Stimulated activated CD4-positive, alpha-beta T cell treated with anti-CD3 and anti-CD28 coated beads, Interleukin-1b, Interleukin-23, amount 100 ng/mL, for 24 hours (primary cell): ENCODE measurements at places on chromosomes 6 and 20.
A peak's percentile ranks its signal among the peaks of the same experiment; 100 is the strongest.

DNA sequence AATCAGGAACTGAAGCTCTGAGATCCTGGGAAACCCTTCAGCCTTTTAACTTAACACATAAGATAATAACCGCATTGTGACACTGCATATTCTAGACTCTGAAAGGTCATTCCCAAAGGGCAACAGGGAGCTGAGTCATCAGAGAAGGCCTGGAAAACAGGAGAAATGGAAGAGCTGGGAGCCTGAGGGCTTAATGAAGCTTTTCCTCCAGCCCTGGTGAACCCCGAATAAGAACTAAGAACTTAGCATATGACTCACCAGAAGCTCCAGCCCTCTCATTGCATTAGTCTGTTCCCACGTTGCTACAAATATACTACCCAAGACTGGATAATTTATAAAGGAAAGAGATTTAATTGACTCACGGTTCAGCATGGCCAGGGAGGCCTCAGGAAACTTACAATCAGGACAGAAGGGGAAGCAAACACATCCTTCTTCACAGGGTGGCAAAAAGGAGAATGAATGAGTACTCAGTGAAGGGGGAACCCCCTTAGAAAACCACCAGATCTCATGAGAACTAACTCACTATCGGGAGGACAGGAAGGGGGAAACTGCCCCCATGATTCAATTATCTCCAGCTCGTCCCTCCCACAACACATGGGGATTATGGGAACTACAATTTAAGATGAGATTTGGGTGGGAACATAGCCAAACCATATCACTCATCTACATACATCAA, 648.5 kb downstream of the TFAP2A start:
- DNase-seq: no peak

- DNase-seq: no peak
Measured at GRCh38 chr20:39823224-39823623, 861.1 kb downstream of the DHX35 start.

- no peak for DNase-seq
Measured at GRCh38 chr6:129124347-129124746, 241.4 kb downstream of the LAMA2 start.

- no peak for DNase-seq
Measured at GRCh38 chr6:93927731-93928130, 508.4 kb upstream of the EPHA7 start.

DNA sequence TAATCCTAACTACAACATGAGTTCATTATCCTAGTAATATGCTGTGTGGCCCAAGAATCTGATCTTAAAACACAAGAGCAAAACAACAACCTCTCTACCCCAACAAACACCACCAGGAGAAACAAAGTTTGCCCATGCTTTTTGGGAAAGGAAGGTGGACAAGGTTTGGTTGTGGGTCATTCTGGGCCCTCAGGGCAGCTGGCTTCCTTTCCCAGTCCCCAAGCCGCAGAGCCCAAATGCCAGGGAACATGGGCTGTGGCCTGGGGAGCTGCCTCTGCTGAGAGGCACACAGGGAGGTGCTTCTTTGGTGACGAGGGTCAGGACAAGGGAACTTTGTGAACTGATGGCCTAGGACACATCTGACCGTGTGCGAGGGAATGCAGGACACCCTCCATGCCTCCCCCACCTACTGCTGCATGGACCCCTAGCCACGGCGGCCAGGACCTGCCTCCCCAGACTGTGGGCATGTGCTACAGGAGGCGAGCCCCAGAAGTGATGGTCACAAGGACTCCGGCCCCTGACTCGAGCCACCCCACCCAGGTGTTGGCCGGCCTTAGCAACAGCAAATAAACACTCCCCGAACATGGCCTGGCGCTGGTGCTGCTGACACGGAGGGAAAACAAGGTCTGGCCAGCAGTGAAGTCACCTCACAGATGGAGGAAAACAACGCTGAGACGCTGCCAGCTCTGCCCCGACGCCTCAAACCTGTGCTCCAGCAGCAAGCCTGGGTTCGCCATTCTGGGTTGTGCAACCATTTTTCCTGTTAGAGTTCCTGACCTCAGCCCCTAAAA, 55.6 kb downstream of the RRBP1 start:
- DNase-seq: no peak

DNA sequence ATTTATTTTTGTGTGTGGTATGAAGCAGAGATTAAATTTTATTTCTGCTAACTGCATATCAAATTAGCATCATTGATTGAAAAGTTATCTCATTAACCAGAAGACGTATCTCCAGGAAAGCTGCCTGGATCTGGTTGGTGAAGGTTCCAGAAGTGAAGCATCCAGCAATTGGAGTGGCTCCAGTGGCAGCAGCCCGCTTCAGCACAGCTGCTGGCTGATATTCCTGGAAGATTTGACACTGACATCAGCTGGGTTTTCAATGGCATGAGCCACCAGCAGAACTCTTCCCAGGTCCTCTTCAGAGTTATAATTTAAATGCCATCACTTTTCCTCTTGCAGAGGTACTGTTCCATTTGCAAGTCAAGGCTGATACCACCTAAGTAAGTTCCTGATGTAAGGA, 363.5 kb downstream of the BCKDHB start:
- no peak for DNase-seq

GRCh38 chr6:31814677-31815024, 432 bp downstream of the HSPA1L start:
- peak; percentile 68 for DNase-seq

DNA sequence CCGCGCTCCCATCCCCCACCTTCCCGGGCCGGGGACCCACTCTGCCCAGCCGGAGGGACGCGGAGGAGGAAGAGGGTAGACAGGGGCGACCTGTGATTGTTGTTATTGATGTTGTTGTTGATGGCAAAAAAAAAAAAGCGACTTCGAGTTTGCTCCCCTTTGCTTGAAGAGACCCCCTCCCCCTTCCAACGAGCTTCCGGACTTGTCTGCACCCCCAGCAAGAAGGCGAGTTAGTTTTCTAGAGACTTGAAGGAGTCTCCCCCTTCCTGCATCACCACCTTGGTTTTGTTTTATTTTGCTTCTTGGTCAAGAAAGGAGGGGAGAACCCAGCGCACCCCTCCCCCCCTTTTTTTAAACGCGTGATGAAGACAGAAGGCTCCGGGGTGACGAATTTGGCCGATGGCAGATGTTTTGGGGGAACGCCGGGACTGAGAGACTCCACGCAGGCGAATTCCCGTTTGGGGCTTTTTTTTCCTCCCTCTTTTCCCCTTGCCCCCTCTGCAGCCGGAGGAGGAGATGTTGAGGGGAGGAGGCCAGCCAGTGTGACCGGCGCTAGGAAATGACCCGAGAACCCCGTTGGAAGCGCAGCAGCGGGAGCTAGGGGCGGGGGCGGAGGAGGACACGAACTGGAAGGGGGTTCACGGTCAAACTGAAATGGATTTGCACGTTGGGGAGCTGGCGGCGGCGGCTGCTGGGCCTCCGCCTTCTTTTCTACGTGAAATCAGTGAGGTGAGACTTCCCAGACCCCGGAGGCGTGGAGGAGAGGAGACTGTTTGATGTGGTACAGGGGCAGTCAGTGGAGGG, 2.8 kb downstream of the SOX4 start:
- DNase-seq: no peak

DNA sequence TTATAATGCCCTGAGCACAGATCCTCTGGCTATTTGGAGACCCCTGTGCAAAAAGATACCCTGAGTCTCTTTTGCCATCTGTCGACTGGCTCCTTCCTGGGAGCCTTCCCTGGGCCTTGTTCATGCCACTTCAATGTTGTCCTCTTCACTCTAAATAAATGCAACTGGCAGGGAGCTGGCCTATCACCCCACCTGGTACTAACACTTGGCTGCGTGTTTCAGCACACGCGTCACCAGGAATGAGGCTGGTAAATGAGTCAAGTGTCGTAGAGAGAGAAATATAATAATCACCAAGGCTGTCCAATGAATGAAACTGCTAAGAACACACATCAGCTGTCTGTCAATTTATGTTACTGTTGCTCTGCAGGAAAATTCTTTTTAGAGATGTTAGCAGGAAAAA, 374.6 kb upstream of the JARID2 start:
- DNase-seq: no peak

GRCh38 chr6:104638841-104639290, 220.9 kb downstream of the HACE1 start:
- DNase-seq: no peak

- DNase-seq: no peak
Measured at GRCh38 chr6:44624936-44625573, 237.5 kb downstream of the CDC5L start.

- DNase-seq: no peak
Measured at GRCh38 chr6:120826253-120826652, 508.0 kb downstream of the TBC1D32 start.

GRCh38 chr20:35648836-35649235, 15.9 kb downstream of the CPNE1 start:
- no peak for DNase-seq

DNA sequence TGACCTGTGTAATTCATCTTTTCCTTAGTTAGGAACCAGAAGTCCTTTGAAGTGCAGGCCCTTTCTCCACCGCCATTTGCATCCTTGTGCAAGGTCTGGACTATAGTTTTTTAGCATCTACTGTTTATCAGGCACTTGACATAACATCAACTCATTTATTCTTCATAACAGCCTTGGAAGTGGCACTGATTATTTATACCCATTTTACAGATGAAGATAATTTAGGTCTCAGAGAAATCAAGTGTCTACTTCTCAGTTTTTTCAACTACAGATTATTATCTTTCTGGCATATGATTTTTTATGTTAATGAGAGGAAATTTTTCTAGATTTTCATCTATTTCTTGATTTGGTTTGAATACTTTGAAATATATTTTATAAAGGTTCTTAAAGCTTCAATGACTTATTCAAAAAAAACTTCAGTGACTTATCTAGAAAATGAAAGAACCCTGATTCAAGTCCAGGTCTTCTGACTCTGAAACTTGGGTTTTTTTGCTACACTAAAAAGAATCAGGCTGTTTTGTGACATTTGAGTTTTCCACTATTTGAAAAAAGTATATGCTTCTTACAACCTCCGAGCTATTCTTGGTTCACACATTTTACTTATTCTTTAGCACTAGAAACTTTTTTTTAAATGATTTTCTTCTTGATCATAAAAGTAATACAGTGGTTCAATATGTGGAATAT, 3.1 kb upstream of the UBE2J1 start:
- DNase-seq: no peak

GRCh38 chr6:146560607-146561006, 17.0 kb downstream of the RAB32 start:
- no peak for DNase-seq

DNA sequence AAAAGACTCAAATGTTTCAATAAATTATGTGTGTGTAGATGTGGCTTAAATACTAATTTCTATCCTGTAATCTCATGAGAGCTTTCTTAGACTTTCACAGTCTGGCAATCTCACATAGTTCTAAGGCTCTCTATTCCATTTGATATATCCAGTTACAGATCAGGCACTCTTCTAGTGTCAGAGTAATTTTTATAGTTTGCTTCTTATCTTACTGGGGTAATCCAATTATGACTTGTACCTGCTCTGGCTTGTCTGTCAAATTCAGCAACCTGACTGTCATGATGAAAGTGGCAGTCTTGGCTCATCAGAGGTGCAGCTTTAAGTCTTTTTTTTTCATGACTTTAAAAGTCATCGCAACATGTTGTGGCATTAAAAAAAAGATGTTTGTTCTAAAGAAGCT, 513.2 kb upstream of the MAN1A1 start:
- no peak for DNase-seq

- DNase-seq: no peak
Measured at GRCh38 chr20:34098570-34098969, 13.5 kb downstream of the EIF2S2 start.

DNA sequence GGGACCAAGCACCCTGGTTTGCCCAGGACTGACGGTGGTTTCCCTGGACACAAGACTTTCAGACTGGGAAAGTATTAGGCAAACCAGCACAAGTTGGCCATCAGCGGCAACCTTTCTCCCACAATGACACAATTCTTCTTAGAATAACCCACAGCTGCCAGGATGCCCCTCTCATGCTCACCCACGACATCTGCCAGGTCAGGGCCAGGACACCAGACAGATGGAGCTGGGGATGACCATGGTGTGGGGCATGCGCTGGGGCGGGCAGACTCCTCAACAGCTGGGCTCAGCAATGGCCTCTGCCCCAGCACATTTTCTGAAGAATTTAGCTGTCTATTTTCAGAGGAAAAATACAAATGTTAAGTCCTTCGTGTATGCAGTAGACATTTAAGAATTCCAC, 226.4 kb downstream of the FNDC1 start:
- no peak for DNase-seq

DNA sequence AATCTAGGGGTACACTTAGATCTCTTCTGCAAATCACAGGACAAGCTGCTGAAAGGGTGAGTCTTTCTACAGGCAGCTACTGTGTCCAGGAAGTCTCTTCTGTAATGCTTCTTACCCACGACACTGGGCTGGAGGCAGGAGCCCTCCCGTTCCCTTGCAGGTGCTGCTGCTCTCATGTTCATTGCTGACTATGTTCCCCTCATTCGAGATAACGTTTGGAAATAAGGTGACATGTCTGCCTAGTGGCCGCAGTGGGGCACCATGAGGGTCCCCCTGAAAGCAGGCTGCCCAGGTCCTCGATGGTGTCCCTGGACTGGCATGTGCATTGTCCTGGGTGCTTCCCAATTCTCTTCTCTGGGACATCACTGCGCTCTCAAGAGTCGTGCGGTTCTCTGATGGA, 74.7 kb downstream of the SYNJ2 start:
- no peak for DNase-seq

DNA sequence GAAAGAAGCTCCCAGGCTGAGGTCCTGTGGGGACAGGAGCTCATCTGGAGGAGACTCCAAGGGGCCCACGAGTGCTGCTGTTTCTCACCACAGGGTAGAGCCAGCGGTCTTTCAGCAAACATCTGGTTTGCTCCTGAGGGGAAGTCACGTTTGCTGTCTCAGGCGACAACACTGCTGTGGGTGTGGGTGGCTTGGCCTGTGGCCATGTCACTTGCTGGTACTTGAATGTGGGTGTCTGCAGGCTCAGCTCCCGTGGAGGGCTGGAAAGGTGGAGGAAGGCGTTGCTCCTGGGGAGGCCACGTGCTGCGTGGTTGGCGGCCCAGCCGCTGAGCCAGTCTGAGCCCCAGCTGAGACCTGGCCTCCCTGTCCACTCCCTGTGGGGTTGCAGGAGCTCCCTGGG, 52.8 kb upstream of the MPC1 start:
- no peak for DNase-seq

DNA sequence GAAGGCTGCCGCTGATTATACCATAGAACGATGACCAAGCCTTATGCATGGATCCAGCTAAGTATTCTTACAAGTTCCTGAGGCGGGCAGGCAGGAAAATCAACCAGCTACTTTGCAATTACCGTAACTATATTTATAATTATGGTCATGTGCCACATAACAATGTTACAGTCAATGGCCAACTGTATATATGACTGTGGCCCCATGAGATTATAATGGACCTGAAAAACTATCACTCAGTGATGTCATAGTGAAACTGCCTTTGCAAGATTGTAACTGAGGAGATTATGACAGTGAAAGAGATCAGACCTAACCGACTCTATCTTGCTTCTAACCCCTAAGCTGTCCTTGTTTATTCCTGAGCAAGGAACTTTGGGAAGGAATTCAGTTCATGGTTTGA, 33.1 kb upstream of the FAM135A start:
- no peak for DNase-seq

- no peak for DNase-seq
Measured at GRCh38 chr20:62395311-62396242, 8.7 kb downstream of the RPS21 start.

DNA sequence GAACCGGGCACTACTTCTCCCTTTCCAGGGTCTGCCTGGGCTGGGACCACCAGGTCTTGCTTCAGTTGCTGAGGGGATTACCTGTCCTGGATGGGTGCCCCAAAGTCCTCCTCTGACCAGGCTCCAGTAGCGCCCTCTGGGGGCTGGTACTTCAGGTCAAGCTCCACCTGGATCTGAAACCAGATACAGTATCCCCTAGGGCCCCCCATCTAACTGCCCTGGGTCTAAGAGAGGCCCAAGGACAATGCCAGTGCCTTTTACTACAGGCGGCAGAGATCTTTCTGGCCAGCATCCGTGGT, 11.2 kb upstream of the SPAG4 start:
- no peak for DNase-seq
